ENCODE measurements at places on chromosomes 7 and 10. TPM values are rescaled to one million over a fixed set of nuclear protein-coding genes. Genes with fewer than 3 reads are reported as not detected.
A peak's percentile ranks its signal among the peaks of the same experiment; 100 is the strongest.

DNA sequence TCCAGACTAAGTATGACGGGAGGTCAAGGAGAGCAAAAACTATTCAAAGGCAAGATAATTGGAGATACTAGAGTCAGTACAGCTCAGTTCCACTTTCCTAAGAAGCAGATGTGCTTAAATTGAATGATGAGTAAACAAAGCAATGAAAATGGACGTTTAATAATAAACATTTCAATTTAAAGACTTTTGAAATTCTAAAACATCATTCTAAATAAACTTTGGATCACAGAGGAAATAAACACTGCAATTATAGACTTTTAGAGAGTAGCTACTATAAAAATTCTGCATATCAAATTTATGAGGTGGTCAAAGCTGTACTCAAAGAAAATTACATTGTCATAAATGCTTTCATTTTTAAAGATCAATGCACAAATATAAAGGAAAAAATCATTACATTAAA, 418.3 kb downstream of the GPAM start:
- H3K4me1 ChIP-seq: no peaks in the 10 kb centered on the region
- no peak overlapping the region for H3K27ac ChIP-seq
- no peaks in the 10 kb centered on the region for H3K36me3 ChIP-seq
- DNase-seq: no peak
- no peak overlapping the region for H3K4me3 ChIP-seq
- H3K27me3 ChIP-seq: no peaks in the 10 kb centered on the region

DNA sequence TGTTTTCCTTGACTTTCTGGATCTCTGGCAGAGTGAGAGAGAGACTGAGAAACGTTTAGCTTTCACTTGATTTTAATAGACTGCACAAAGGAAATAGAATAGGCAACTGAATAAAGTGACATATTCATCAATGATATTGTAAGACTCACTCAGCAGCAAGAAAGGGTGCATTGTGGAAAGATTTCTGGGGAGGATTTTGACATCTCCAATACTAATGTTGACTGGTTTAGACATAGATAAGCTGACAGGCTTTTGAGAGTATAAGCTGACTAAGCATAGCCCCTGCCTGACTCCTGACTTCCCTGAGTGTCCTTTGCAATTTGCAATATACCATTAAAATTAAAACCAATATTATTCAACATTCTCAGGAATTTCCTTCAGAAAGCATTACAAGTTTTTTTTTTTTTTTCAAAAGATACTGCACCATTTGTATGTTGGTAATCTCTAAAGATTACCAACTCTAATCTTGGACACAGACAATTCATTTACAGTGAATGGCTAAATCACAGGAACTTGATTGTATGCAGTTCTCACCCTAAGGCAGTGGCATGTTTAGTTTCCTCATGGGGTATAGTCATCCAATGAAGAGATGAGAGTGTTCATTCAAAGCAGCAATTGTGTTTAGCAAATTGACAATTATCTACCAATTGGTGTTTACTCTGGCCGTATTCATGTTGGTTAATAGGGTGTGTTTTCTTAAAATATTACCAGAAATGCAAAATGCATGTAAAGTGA, 325.6 kb downstream of the SORCS3 start:
- no peak overlapping the region for H3K4me3 ChIP-seq
- no peaks in the 10 kb centered on the region for H3K27me3 ChIP-seq
- no peaks in the 10 kb centered on the region for H3K36me3 ChIP-seq
- no peak for DNase-seq
- no peak overlapping the region for H3K27ac ChIP-seq
- H3K4me1 ChIP-seq: no peaks in the 10 kb centered on the region

- H3K36me3 ChIP-seq: peaks cover 67% of the 10 kb centered on the region
- H3K4me3 ChIP-seq: no peak overlapping the region
- H3K4me1 ChIP-seq: peaks cover 9% of the 10 kb centered on the region
- DNase-seq: no peak
- H3K27ac ChIP-seq: no peak overlapping the region
Observed at GRCh38 chr10:31508882-31509281, 189.9 kb downstream of the ZEB1 start.

- H3K4me1 ChIP-seq: no peaks in the 10 kb centered on the region
- H3K4me3 ChIP-seq: no peak overlapping the region
- no peak overlapping the region for H3K27ac ChIP-seq
- no peaks in the 10 kb centered on the region for H3K27me3 ChIP-seq
Observed at GRCh38 chr10:10612151-10612550, 405.5 kb upstream of the CELF2 start.

- no peaks in the 10 kb centered on the region for H3K36me3 ChIP-seq
- no peak overlapping the region for H3K4me3 ChIP-seq
- H3K27ac ChIP-seq: no peak overlapping the region
- no peak for DNase-seq
- peaks cover 80% of the 10 kb centered on the region for H3K27me3 ChIP-seq
Observed at GRCh38 chr7:129782818-129783583, 169.8 kb downstream of the UBE2H start.

DNA sequence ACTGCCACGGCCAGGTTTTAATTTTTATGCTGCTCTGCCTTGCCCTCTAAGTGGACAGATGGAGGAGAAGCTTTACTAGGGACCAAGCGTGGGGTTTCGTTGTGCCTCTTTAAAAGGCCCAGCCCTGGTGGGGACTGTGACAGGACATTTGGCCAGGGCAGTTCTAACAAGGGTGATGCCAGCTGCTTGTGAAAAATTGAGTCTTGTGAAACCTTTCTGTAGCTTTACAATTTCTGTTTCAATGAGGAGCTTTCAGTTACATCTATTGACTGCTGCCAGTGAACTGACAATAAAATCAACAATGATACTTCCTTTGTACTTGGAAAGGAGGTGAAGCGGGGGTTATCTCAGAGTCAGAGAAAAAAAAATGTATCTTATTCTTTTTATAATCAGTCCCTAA, 233.1 kb upstream of the CSTF2T start:
- no peak overlapping the region for H3K27ac ChIP-seq
- no peaks in the 10 kb centered on the region for H3K36me3 ChIP-seq
- H3K4me3 ChIP-seq: no peak overlapping the region
- no peaks in the 10 kb centered on the region for H3K4me1 ChIP-seq
- no peaks in the 10 kb centered on the region for H3K27me3 ChIP-seq

- H3K27ac ChIP-seq: no peak overlapping the region
- peaks cover 41% of the 10 kb centered on the region for H3K36me3 ChIP-seq
- no peak for DNase-seq
- peaks cover 19% of the 10 kb centered on the region for H3K4me1 ChIP-seq
- H3K27me3 ChIP-seq: no peaks in the 10 kb centered on the region
Observed at GRCh38 chr7:5194571-5194970, 4.5 kb downstream of the WIPI2 start.

- H3K36me3 ChIP-seq: peaks cover 26% of the 10 kb centered on the region
- peak; percentile 77 for DNase-seq
- H3K27me3 ChIP-seq: no peaks in the 10 kb centered on the region
- peak overlapping the region; percentile 96 for H3K27ac ChIP-seq
- H3K4me1 ChIP-seq: peaks cover 64% of the 10 kb centered on the region
Observed at GRCh38 chr7:131106681-131107336, 220.9 kb upstream of the MKLN1 start.

UPK3BL1 gene
- total RNA-seq: 27.2 TPM

BUB3 gene
- total RNA-seq: 167 TPM

LRIT1 gene
- total RNA-seq: not detected

NKX1-2 gene
- not detected for total RNA-seq
